ENCODE measurements at places on chromosomes 4 and X. TPM values are rescaled to one million over a fixed set of nuclear protein-coding genes. Genes with fewer than 3 reads are reported as not detected.

VEGFD gene
- 0.64 TPM for total RNA-seq

NAT8L gene
- total RNA-seq: 0.12 TPM

RAB9B gene
- 0.55 TPM for total RNA-seq

CFAP99 gene
- 0.12 TPM for total RNA-seq

PDZD4 gene
- 0.09 TPM for total RNA-seq

SLC9B1 gene
- 0.49 TPM for total RNA-seq

GPR82 gene
- not detected for total RNA-seq

All from endothelial cell of umbilical vein (primary cell).